ENCODE measurements at places on chromosomes 5 and 9. TPM values are rescaled to one million over a fixed set of nuclear protein-coding genes. Genes with fewer than 3 reads are reported as not detected.

MEIKIN gene
- not detected for total RNA-seq

DNA sequence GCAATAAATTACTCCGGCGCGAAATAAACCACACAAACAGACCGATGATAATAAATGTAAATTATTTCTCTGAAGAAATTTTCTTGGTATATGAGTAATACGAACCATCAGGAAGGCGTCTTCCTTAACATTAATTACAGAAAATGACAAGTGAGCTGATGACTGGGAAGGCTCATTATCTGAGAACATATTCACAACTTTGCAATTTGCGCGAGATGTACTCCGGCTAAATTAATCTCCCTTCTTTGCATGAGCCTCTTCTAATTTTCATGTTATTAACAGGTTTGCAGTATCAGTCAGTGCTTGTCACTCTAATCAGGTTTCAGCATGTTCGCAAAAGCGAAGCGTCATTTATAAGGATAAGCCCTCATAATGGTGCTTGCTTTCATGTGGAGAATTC is 218.9 kb upstream of the MVB12B start:
- no peak overlapping the region for H3K27ac ChIP-seq
- H3K27me3 ChIP-seq, result peaks cover 48% of the 10 kb centered on the region
- no peaks in the 10 kb centered on the region for H3K36me3 ChIP-seq
- H3K4me3 ChIP-seq, result no peak overlapping the region
- no peaks in the 10 kb centered on the region for H3K4me1 ChIP-seq

- H3K36me3 ChIP-seq, result no peaks in the 10 kb centered on the region
- peaks cover 12% of the 10 kb centered on the region for H3K4me1 ChIP-seq
- no peak overlapping the region for H3K4me3 ChIP-seq
- no peak overlapping the region for H3K27ac ChIP-seq
These were observed 37.1 kb downstream of the CAMK2A start for GRCh38 chr5:150252489-150252888.

STOML2 gene
- 121 TPM for total RNA-seq

DNA sequence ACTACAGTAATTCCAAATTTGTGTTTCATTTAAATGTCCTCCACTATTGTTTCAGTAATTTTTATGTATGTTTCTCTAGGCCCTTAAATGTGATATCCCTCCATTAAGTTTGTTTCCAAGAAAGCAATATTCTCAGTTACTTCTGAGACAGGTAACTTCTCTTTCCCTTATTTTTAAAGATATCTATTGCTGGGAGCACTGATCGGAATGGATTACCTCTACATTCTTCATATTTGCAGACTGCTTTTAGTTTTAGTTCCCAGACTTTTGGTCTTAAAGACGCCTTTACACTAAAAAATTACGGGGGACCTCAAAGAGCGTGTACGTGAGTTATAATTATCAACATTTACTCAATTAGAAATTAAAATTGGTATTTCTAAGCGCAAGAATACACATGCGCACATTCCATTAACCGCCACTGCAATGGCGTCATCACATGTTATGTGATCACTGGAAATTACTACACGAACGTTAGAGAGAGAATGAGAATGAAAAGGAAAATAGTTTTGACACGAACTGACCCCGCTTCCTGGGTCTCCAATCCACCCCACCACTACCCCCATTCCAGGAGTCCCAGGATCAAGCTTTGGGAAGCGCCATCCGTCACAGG is 519 bp upstream of the RAD50 start:
- no peaks in the 10 kb centered on the region for H3K27me3 ChIP-seq
- H3K4me3 ChIP-seq, result peak overlapping the region; percentile 90
- H3K36me3 ChIP-seq, result no peaks in the 10 kb centered on the region
- H3K4me1 ChIP-seq, result peaks cover 12% of the 10 kb centered on the region
- peak overlapping the region; percentile 98 for H3K27ac ChIP-seq

DNA sequence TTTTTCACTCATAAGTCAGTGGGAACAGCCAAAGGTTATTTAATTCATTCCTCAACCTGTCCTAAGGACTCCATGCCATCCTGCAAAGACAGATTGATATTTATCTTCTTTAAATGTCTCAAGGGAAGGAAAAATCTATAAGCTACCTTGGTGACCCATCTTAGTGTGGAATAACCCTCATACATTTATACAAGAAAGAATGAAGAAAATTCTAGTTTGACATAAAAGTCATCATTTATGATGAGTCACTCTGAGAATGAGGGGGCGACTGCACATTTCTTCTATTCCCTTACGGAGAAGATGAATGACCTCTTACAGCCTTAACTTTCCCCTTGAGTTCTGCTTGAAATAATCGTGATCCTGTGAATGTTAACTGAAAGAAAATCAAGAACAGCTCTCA is 26.8 kb upstream of the NUDT12 start:
- no peaks in the 10 kb centered on the region for H3K36me3 ChIP-seq
- H3K27ac ChIP-seq, result no peak overlapping the region
- H3K27me3 ChIP-seq, result peaks cover 19% of the 10 kb centered on the region
- H3K4me1 ChIP-seq, result peaks cover 2% of the 10 kb centered on the region

ZNF366 gene
- total RNA-seq, result not detected

FAM200C gene
- total RNA-seq, result 6.5 TPM

C7 gene
- 6.1 TPM for total RNA-seq

DNA sequence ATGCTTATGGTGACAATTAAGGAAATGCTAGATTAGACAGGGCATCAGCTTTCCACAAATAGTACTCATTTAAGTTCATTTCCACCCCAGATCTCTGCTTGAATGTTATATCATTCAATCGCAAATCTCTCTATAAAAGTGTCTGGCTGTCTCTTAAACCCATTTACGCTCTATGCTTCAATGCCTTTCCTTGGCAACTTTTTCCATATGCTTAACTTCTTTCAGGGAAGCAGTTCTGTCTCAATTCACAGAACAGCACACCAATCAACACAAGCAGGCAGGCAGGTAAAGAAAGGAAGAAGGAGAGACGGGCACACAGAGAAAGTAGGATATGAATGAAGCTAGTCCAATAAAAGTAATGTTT is 243.1 kb downstream of the DENND1A start:
- no peak overlapping the region for H3K4me3 ChIP-seq
- peaks cover 9% of the 10 kb centered on the region for H3K4me1 ChIP-seq
- DNase-seq, result no peak
- peaks cover 94% of the 10 kb centered on the region for H3K27me3 ChIP-seq

DNA sequence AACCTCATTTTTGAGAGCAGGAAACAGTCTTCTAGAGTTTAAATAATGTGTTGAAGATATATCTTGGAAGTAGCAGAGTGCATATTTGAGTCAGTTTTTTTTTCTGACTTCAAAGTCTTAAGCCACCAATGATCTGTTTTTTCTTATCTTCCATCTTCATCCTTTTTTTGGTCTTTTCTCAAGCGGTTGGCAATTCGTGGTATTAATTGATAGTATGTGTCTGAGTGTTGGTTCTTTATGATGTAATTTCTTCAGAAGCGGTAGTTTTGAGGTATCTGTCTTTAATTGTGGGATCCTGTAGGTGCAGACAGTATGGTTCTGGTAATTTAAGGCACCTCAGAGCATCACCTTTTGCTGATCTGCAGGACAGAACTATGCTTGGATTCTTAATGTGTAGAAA is 3.9 kb downstream of the CSNK1G3 start:
- DNase-seq, result no peak
- peaks cover 27% of the 10 kb centered on the region for H3K4me1 ChIP-seq
- no peaks in the 10 kb centered on the region for H3K36me3 ChIP-seq
- no peak overlapping the region for H3K27ac ChIP-seq
- H3K27me3 ChIP-seq, result no peaks in the 10 kb centered on the region

Data from progenitor cell of endocrine pancreas (in vitro differentiated cells).